Kidney glomerular epithelial cell (primary cell): ENCODE measurements at places on chromosomes 11 and 22.

- DNase-seq, result no peak
Observed at GRCh38 chr11:21537980-21538379, 654.9 kb upstream of the ANO5 start.

DNA sequence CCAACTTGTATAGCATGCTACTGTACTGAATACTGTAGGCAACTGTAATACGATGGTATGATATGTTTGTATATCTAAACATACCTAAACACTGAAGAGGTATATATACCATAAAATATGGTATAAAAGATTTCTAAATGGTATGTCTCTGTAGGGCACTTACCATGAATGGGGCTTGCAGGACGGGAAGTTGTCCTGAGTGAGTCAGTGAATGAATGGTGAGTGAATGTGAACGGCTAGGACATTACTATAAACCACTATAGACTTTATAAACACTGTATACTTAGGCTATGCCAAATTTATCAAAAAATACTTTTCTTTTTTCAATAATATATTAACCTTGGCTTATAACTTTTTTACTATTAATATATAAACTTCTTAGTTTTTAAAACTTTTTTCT, 66.8 kb downstream of the ZC3H12C start:
- DNase-seq, result no peak

DNA sequence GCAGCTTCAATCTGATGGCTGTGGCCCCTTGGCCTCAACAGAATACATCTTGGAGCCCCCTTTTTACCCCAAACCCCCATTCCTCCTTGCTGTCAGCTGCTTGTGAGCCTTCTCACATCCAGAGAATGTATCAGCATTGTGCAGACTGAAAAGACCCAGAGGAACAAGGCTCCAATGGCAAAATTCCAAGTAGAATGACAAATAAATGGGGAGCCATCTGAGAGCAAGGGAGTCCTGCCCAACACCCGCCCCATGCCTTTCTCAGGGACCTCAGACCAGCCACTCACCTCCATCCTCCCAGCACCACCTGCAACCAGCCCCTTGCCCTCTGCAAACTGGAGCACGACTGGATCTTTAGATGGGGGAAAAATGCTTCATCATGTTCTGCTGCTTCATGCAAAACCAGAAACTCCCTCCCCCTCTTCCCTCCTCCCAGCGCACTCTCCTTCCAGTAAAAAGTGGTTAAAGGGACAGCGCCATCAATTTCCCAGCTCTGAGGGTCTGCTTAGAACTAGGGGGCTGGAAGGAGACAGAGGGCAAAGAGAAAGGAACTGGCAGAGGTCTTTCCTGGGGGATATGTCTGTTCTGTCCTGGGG, 2.2 kb upstream of the NEFH start:
- no peak for DNase-seq

GRCh38 chr11:46834821-46835220, 11.3 kb downstream of the CKAP5 start:
- no peak for DNase-seq

DNA sequence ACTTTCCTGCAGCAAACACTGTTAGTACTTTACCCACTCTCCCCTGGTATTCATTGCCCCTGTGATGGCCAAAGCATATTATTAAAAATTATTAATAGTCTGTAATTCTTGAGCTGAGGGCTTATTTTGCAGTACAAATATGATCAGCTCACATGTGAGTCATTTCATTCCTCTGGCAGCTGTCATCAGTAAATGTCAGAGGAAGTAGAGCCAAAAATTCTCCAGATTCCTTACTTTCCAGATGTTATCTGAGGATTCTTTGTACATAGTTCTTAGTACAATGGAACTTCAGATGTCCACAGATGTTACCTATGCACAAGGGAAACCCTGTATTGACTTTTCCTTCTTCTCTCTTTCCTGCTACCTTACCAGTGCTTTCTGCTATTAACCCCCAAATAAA, 12.5 kb downstream of the OR5B3 start:
- DNase-seq, result peak; percentile 36
